Germinal center (tissue), 1 donor: ENCODE measurements at places on chromosomes 11 and 22.

- DNase-seq: no peak
Measured at GRCh38 chr11:65317025-65317786, 2.5 kb downstream of the CDC42EP2 start.

- no peak for DNase-seq
Measured at GRCh38 chr11:126711977-126712625, 288.5 kb downstream of the KIRREL3 start.

GRCh38 chr22:32569956-32570355, 95.3 kb downstream of the FBXO7 start:
- no peak for DNase-seq

DNA sequence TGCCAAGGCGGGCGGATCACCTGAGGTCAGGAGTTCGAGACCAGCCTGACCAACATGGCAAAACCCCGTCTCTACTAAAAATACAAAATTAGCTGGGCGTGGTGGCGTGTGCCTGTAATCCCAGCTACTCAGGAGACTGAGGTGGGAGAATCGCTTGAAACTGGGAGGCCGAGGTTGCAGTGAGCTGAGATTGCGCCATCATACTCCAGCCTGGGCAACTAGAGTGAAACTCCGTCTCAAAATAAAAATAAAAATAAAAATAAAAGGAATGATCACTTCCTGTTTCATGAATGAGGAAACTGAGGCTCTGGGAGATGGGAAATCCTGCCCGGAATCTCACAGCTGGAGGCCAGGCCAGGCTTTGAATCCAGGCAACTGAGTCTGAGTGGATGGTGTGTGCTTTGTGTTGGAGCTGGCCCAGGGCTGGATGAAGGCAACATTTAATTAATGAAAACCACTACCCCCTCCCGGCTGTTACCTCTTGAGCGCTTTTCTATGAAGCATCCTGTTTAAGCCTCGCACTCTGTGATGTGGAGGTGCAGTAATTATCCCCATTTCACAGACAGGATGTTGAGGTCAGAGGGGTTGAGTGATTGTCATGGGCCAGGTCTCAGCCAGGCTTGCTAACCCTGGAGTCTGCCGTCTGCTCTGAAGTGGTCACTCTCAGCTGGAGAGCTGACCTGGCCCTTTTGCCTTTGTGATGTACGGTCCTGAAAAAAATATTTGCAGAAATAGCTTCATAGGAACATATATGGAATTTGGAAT, 27.8 kb downstream of the LRP5 start:
- no peak for DNase-seq

GRCh38 chr11:74014880-74015279, 6.0 kb upstream of the UCP3 start:
- no peak for DNase-seq
